Kidney epithelial cell (primary cell): ENCODE measurements at places on chromosomes 12 and 14. TPM values are rescaled to one million over a fixed set of nuclear protein-coding genes. Genes with fewer than 3 reads are reported as not detected.

GRCh38 chr14:50647282-50647681, 20.8 kb downstream of the SAV1 start:
- DNase-seq, result no peak

DNA sequence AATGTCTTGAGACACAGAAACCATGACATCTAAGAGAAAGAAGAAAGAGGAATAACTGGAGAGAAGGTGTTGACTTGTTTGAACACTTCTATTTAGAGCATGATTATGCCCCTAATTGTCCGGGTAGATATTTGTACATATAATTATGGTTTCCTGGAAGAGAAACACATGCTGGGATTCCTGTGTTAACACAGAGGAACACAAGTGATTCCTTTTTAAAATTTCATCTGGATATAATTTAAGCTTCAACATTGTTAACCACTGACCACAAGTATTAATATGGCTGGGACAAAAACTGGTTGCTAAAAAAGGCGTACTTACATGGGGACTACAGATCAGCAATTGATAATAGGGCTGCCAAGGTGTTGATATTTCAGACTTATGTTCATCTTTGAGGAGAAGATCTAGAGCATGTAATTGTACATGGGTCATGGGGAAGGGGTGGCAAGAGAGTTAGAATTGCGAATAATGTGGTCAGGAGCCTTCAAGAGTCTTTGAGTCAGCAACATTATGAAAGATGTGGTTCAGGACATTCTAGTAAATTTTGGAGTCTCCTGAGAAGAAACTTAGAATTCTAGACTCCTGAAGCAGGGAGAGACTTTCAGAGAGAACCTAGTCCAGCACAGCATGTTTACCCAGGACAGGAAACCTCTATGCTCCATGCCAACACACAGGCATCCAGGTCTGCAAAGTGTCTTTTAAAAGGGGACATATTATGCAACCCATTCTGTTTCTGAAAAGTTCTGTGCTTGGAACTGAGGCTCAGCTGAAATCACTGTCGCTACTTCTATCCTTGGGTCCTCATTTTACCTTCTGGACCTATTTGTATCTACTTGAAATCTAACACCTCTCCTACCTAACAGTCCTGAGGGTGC, 56.5 kb downstream of the SLC38A1 start:
- DNase-seq, result no peak

DNA sequence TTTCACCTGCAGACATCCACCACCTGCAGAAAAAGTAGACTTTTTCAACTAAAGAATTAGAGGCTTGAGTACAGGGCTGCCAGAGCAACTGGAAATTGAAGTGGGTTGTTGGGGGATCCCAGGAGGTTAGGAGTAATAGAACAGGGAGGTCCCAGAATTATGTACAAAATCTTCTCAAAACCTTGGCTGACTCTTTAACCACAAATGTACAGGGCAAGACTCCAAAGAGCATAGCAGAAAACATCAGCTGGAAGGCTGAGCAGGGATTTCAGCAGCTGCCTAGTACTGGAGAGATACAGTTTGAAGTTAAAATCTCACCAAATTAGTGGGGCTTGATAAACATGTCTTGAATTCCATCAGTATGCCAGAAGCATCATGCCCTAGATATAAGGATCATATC, 191.6 kb downstream of the CRADD start:
- no peak for DNase-seq

DNA sequence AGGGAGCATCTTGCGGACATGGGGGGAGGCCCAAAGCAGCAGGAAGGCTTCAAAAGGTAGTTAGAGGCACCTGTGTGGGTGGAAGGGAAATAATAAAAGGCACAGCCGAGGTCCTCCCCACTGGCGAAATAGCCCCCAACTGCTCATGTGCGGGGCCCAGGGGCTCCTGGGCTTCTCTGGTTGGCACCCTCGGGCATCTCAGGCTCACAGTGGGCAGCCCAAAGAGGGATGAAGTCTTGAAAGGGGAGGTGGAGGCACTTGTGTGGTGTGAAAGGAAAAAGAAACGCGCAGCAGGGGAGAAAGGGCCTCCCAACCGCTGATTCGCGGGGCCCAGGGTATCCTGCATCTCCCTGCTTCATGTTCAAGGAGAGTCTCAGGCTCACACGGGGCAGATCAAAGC, 579.4 kb downstream of the ALG10 start:
- no peak for DNase-seq

DNA sequence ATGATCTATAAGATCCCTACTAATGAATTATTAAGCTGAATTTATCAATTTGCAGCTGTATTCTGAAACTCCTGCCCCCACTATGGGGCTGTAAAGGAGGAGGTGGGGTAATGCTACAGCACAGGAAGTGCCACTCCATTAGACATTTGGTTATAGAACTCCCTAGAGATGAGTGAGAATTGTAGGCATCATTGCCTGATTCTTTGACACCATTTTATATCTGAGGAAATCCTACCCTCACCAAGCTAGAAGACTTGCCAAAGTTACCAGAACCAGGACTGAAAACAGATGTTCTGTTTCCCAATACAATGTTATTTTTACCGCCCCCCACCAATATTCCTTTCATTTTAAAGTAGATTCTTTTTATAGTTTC, 182.4 kb downstream of the EGLN3 start:
- no peak for DNase-seq

GRCh38 chr12:27207615-27208413, 36.3 kb upstream of the STK38L start:
- DNase-seq, result no peak

DNA sequence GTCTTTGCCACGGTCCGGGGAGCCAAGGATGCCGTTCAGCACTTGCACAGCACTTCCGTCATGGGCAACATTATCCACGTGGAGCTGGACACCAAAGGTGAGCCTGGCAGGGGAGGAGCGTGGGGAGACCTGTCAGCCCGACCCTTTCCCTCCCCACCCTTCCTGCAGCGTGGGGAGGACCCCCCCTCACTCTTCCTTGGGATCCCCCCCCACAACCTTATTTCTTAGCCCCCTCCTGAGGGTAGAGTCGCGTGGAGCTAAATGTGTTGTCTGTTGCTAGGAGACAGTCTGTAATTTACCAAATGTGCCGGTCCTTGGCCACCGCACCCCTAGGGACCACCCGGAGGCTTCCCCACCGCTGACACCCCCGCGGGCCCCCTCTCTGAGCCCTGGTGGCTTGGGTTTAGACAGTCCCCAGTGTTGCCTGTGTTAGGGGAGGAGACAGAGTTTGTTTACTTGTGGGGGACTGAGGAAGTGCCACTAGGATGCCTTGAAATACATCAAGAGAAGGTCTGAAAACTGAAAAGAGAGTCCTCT, 2.3 kb downstream of the SETD1B start:
- no peak for DNase-seq

DNA sequence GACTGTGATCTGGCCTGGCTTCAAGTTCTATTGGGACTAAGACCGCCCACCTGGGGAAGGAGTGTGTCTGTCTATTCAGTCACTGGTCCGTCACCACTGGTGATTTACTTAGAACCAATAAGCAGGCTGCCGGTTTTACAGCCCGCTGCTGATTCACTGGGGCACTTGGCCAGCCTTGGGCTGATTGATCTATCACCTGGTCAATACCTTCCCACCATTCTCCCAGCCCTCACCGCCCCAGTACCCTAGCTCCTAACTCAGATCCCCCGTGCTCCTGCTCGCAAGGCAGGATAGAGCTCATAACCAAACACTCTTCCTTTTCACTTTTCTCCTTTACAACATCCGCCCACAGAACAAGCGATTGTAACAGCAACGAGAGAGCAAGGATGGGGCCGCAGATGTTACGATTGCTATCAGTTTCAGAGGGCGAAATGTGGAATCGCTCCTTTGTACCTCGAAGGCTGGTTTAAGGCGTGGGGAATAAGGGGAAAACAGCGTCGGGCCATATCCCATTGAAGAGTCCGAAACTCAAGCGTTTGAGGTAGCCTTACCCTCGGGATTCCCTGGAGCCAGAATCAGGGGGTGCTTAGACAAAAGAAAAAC, 672 bp downstream of the RDH11 start:
- DNase-seq, result peak; percentile 93

DNA sequence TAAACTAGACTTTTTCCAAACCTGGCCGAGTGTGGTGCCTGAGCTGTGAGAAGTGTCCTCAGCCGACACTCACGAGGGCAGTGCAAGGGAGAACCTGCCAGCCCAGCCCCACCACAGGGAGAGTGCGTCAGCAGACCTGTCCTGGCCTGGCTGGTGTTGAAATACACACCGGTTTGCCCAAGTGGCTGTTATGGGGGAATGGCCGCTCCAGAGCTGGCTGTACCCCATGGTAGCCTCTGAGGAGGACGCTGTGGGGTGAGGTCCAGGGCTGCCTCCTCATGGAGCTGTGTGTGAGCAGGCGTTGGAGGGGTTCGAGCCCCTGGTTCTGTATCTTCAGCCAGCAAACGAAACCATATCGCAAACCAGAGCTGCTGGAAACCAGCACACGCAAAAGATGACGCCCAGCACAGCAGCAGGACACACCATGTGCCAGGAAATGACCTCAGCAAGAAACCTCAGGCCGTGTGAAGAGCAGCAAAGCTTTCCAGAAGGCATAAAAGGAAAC, 9.4 kb downstream of the ANKRD9 start:
- DNase-seq, result no peak

GRCh38 chr14:42980419-42980818, 1373.7 kb downstream of the LRFN5 start:
- no peak for DNase-seq

DNA sequence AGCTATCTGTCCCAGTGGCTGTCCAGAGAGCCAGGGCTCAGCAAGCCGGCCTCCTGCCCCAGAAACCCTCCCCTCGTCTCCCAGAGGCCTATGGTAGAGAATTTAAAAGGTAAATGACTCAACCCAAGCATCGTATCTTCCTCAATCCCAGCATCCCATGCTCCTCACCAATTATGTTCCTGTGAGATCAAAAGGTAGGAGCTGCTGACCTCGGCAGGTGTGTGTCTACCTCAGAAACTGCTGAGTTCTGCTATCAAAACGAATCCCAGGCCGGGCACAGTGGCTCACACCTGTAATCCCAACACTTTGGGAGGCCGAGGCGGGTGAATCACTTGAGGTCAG, 49.3 kb downstream of the FOXN3 start:
- no peak for DNase-seq

DNA sequence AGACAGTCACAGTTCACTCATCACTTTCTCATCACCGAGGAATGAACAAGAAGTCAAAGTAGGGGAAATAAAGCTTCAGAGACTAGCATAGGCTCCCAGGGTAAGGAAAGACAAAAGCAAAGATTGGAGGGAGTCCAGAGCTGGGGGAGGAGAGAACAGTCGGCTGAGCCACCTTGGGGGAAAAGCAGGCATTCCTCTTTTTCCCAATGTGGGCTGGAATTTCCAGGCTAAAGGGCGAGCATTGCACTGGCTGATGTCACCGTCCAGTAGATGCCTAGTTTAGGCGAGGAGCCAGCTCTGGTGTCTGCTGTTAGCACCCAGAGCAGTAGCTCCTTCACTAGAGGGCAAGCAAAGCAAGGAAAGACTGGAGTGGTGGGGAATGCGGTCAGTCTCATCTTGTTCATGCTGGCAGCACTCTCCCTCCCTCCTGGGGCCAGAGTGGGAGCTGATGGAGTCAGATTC, 8.5 kb upstream of the KRT75 start:
- peak; percentile 63 for DNase-seq

GRCh38 chr14:60212503-60213371, 36.3 kb upstream of the PPM1A start:
- DNase-seq, result no peak

DNA sequence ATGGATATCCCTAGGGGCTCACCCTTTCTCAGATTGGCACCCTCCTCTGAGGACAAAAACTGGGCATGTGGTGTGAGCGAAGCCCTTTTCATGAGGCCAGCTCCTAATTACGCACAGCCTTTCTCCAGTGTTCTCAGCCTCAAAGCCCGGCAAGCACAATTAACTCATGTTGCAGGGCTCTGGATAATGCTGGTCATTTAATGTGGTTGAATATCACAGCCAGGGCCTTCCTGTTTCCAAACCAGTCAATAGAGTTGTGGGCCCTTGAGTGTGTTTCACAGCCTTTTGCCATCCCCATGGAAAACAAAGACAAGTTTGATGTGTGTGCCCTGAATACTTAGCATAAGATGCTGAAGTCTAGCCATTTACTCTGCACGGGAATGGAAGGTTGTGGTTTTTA, 114.2 kb upstream of the ARHGAP5 start:
- no peak for DNase-seq

DNA sequence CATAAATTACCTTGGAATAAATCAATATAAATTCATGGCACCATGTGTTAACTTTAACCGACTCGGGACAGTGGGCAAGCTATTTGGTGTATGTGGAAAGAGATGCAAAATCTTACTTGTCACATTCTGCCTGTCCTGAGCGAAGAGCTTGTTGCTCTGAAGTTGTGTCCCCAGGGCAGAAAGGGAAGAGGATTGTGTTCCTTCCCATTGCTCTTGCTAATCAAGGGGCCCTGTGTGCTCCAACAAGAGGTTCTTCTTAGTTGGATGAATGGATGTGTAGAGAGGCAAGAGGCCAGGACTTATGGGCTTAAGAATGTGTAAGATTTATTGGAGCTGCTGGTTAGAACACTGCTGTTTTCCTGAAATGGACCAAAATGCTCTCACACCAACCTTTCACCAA, 36.5 kb upstream of the FRS2 start:
- no peak for DNase-seq

Gene PABPN1
- total RNA-seq, result 61.4 and 70.7 TPM in 2 replicates

Gene IL22
- not detected in 2 replicates for total RNA-seq

Gene HCAR2
- total RNA-seq, result not detected in 2 replicates

Gene C1S
- 2.8 and 4.0 TPM in 2 replicates for total RNA-seq

Gene RFLNA
- total RNA-seq, result 0.48 and 0.54 TPM in 2 replicates

Gene PTPRQ
- under 0.01 TPM in 2 replicates for total RNA-seq

Gene OR4K13
- not detected in 2 replicates for total RNA-seq

Gene TAS2R10
- 0.34 and 0.46 TPM in 2 replicates for total RNA-seq

Gene PROX2
- total RNA-seq, result not detected in 2 replicates

Gene KRT86
- total RNA-seq, result 6.9 and 9.2 TPM in 2 replicates
